ENCODE measurements at places on chromosomes 5 and 9.

GRCh38 chr9:95268681-95269080, 48.8 kb downstream of the FANCC start:
- no peak for DNase-seq

GRCh38 chr5:30446456-30446855, 747.0 kb upstream of the CDH6 start:
- DNase-seq = no peak

DNA sequence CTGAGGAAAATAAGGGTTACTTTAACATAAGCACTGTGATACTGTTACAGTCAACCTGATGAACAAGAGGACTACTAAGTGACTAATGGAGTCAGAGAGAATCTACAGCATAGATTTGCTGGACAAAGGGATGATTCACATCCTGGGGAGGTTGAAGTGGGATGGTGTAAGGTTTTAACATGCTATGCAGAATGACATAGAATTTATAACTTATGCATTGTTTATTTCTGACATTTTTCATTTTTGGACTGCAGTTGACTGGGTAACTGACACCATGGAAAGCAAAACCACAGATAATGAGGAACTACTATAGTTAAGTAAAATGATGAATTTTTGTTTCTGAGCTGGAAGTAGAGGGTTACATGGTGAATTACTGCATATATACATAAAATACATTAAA, 389.2 kb downstream of the MAT2B start:
- peak; percentile 50 for DNase-seq

- no peak for DNase-seq
Observed at GRCh38 chr5:171308453-171309275, at the start of gene TLX3. TLX3 (plus strand) TSS chr5:171309248; CDS start chr5:171309366, 118 bp downstream.

DNA sequence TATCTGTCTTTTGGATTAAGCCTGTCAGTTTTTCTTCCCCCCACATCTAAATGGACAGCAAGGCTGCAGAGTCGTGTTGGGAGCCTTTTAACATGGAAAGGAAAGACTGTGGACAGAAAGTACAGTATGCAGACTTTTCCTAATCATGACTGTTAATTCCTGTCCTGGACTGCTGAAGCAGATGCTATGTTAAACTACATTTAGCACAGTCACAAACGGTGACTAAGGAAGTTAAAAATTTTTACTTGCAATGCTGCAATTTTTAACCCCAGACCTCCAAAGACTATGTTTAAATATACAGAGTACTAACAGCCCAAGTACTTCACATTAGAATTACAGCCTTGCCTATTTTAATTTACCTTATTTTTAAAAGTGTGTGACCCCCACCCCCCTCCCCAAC, 51.8 kb downstream of the ELAVL2 start:
- DNase-seq = no peak

DNA sequence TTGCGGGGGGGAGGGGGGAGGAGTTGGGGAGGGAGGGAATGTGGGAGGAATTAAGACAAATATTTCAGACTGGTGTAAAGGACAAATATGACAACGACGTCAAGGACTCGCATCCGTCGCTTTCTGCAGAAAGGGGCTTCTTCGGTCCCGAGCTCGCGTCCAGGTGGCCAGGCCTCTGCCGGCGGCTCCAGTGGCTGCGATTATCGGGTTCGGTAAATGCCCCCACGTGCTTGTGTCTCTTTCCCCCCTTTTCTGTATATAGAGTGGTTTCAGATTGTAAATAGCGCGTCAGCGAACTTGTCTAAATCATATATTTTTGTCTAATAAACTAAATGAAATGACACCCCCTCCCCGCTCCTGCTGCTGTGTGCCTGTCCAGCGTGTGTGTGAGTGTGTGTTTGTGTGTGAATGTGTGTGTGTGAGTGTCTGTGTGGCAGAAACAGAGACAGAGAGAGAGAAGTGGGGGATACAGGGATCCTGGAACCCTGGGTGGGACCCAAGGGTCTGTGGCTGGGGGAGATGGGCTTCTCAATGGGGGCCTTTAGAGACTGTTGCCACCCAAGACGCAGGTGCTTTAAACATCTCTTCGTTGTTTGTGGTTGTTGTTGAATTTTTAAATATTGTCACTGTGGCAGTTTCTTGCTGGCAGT, 5.6 kb downstream of the IRX1 start:
- no peak for DNase-seq

- DNase-seq = peak; percentile 70
Observed at GRCh38 chr5:127909066-127909465, 174.5 kb upstream of the SLC12A2 start.

GRCh38 chr5:155952486-155953089, 374.4 kb upstream of the SGCD start:
- DNase-seq = no peak

DNA sequence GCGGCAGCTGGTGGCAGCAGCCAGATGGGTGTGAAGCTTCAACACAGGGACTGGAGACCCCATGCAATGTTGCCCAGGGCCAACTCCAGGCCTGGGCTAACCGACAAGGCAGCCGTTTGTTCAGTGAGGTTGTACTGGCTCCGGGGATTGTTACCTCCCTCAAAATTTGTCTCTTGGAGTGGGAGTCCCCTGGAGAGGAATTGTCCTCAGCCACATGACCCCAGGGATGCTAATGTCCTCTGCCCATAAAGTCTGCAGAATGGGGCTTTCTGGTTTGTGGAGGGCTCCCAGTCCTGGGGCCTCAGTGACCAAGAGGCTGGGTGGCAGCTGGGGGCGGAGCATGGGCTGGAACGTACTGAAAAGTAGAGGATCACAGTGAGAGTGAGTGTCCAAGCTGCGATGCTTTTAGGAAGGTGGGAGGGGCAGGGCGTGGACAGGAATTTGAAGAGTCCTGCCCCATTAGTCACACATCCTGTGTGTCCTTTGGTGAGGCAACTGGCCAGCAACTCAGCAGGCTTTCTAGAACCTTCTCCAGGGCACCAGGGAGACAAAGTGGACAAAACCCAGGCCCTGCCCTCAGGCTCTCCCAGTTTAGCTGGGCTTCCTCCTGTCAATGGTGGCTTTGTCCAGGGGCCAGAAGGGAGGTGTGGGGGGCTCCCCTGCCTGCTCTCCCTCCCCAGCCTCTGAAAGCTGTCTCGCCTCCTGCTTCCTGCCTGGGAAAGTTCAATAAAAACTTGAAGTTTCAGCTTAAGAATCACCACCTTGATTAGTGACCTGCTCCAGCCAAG, 114.0 kb downstream of the NSG2 start:
- DNase-seq = no peak

- DNase-seq = no peak
Observed at GRCh38 chr9:70746760-70747159, 332.3 kb upstream of the KLF9 start.

DNA sequence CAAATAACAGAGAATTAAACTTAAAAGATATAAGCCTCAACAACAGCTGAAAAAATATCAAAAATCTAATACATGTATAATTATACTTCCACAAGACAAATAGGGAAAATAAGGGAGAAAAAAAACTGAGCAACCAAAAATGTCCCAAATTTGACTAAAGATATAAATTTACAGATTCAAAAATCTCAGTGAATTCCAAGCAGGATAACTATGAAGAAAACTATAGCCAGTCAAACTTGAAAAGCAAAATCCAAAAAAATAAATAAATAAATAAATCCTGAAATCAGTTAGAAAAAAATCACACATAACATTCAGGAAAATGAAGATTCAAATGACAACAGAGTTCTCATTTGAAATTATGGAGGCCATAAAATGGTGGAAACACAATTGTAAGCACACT, 56.7 kb downstream of the AGTPBP1 start:
- DNase-seq = no peak

Measured in AML-193 (cell line).